Psoas muscle (tissue), 8 donors: ENCODE measurements at places on chromosomes 7 and 10. TPM values are rescaled to one million over a fixed set of nuclear protein-coding genes. Genes with fewer than 3 reads are reported as not detected.

DNA sequence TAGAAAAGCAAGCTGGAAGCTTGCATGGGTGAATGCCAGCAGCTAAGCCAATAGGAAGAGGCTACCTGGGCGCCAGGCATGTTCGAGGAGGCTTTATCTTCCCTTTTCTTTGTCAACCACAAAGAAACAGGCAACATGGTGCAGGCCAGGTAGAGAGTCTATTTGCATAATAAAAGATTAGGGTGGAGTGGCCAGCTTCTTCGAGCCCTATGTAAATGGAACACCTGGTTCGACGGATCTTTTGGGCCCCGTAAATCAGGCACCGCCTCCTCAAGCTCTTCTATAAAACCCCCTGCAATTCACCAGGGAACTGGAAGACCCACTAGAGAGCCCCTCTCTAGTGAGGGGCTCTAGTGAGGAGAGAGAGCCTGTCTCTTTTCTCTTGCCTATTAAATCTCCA lies 1106.2 kb upstream of the CELF2 start:
- DNase-seq: no peak
- no peaks in the 10 kb centered on the region for H3K4me1 ChIP-seq
- H3K4me3 ChIP-seq: no peak overlapping the region

DNA sequence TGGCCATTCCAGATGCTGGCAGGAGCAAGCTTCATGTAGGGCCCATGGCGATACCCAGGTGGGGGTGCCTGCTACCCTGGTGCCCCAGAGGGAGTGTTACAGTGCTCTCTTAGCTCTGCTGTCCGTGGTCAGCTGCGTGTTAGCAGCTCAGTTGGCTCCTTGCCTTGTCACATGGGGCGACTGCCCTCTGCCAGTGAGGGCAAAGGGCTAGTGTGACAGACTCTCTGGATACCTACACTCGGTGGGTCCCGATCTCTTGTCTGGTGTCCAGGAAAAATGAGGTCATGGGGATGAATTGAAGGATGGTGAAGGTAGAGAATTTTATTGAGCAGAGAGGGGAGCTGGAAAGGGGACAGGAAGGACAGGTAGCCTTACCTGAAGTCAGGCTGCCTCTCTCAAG lies 152.2 kb downstream of the CYP26A1 start:
- H3K36me3 ChIP-seq: no peaks in the 10 kb centered on the region
- no peaks in the 10 kb centered on the region for H3K27me3 ChIP-seq
- H3K4me3 ChIP-seq: no peak overlapping the region
- no peak for DNase-seq
- no peaks in the 10 kb centered on the region for H3K4me1 ChIP-seq

DNA sequence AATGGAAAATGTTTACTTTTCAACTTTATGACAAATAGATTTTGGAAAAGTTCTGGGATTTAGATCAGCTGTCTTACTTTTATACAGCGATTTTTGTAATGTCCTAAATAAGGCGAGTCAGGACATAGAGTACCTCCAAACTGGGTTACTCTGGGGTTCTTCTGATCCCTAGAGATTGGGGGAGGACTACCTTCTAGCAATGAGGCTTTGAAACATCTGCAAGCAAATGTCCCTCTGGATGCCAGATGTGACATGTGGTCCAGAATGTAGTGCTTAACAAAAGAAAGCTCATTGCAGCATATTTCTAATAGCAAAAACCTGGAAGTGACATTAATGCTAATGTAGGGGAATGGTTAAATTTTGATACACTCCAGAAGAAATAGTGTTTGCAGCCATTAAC lies 36.1 kb downstream of the ABRAXAS2 start:
- H3K27me3 ChIP-seq: no peaks in the 10 kb centered on the region
- H3K36me3 ChIP-seq: peaks cover 5% of the 10 kb centered on the region
- H3K4me3 ChIP-seq: no peak overlapping the region
- no peak overlapping the region for H3K27ac ChIP-seq
- H3K4me1 ChIP-seq: no peaks in the 10 kb centered on the region

DNA sequence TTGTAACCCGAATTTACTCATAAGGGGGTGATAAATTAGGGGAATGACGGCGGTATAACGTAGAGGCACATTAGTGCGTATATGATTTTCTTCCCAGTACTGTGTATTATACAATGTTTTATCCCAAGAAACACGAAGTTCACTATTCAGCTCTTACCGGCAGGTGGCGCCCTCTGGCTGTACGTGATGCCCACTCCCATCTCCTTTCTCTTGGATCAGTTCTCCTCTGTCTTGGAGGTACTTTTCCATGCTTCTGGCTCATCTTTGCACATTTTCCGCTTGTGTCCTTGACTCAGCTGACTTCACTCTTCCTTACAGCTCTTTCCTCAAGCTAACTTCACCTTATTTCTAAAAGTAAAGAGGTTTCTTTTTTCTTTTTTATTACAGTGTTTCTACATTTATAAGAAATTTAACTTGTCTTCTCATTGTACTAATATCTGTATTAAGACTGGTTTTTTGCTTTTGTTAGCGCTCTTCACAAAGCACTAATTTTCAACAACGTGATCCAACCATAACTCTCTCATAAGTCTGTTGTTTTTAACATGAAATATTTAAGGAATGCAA lies 21.3 kb downstream of the TMEM176B start:
- H3K4me1 ChIP-seq: no peaks in the 10 kb centered on the region
- H3K27me3 ChIP-seq: no peaks in the 10 kb centered on the region
- H3K36me3 ChIP-seq: no peaks in the 10 kb centered on the region
- no peak overlapping the region for H3K4me3 ChIP-seq
- DNase-seq: peak; percentile 84
- H3K27ac ChIP-seq: no peak overlapping the region

GRCh38 chr7:6306471-6306870 lies 34.0 kb upstream of the CYTH3 start:
- H3K4me1 ChIP-seq: no peaks in the 10 kb centered on the region
- no peak for DNase-seq
- H3K27me3 ChIP-seq: no peaks in the 10 kb centered on the region

DNA sequence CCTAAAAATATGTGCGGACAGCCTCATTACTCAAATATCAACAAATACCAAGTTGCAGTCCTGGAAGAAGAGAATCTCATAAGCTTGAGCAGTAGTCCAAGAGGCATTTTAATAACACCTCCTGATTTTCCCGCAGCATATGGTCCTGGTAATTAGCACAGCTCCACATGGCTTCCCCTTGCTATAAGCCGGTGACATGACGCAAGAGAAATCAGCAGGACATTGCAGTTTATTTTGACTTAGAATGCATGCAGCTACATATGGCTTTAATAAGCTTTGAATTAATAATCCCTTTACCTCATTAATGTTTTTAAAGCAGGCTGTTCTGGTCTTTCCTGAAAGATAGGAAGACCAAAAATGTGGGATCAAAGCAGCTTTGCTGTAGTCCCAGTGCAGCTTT lies 137.6 kb downstream of the RAMP3 start:
- H3K27me3 ChIP-seq: no peaks in the 10 kb centered on the region
- H3K36me3 ChIP-seq: no peaks in the 10 kb centered on the region
- no peak for DNase-seq
- H3K4me3 ChIP-seq: no peak overlapping the region

DNA sequence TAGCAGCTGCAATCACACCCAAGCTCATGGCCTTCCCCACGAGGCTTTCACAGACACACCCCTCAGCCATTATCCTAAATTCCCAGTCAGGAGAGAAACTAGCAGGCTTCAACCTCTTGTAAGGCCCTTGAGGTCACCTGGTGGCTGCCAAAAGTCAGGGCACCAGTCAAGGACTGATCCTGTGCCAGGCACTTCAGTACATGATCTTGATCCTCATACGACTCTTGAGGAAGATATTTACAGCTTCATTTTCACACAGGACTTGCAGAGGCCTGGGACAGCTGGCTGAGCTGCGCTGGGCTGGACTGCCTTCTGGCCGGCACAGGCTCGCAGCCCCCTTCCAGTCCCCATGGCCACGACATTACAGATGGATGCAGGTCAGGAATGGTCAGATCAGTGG lies 8.8 kb downstream of the PDAP1 start:
- peaks cover 18% of the 10 kb centered on the region for H3K36me3 ChIP-seq
- DNase-seq: no peak
- H3K27ac ChIP-seq: no peak overlapping the region

Gene HOXA9
- 19.9 TPM for total RNA-seq

Gene SPDYE11
- not detected for total RNA-seq

Gene ZDHHC4
- 56.8 TPM for total RNA-seq

Gene LOXL4
- 14.7 TPM for total RNA-seq
